Activated naive CD8-positive, alpha-beta T cell treated with anti-CD3 and anti-CD28 coated beads, Interleukin-2, amount 10 ng/mL, durations not matched to agents 7 days and 5 days (primary cell): ENCODE measurements at places on chromosomes 6 and 20. TPM values are rescaled to one million over a fixed set of nuclear protein-coding genes. Genes with fewer than 3 reads are reported as not detected.
A peak's percentile ranks its signal among the peaks of the same experiment; 100 is the strongest.

DNA sequence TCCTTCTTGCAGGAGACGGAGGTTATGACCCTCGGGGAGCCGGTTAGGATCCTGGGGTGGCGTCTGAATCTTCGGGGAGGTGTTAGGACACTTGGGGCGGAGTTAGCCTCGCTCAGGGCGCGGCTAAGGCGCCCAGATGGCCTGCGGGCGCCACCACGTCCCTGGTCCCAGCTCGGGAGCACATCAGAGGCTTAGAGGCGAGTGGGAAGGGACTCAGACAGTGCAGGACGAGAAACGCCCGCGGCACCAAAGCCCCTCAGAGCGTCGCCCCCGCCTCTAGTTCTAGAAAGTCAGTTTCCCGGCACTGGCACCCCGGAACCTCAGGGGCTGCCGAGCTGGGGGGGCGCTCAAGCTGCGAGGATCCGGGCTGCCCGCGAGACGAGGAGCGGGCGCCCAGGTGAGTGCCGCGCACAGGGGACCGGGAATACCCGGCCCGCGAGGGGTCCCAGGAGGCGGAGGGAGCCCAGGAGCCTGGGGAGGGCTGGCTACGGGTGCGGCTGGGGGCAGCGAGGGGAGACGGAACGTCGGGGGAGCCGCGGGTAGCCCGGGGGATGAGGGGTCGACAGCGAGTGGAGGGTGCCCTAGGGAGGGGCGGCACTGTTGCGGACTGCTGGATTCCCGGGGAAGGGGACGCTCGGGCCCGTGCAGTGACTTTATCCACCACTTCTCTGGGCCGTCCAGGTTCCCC, at the start of gene HCK:
Gene HCK, plus strand, starts transcription at position 153 of the 688 bp plus-strand sequence.
- H3K27me3 ChIP-seq, result peaks cover 73% of the 10 kb centered on the region
- DNase-seq, result peak; percentile 36
- peaks cover 15% of the 10 kb centered on the region for H3K4me1 ChIP-seq
- H3K4me3 ChIP-seq, result peak within 1 kb of the TSS; percentile 54
- no peaks in the 10 kb centered on the region for H3K36me3 ChIP-seq

Gene SLC17A3
- 0.28 TPM for total RNA-seq

DNA sequence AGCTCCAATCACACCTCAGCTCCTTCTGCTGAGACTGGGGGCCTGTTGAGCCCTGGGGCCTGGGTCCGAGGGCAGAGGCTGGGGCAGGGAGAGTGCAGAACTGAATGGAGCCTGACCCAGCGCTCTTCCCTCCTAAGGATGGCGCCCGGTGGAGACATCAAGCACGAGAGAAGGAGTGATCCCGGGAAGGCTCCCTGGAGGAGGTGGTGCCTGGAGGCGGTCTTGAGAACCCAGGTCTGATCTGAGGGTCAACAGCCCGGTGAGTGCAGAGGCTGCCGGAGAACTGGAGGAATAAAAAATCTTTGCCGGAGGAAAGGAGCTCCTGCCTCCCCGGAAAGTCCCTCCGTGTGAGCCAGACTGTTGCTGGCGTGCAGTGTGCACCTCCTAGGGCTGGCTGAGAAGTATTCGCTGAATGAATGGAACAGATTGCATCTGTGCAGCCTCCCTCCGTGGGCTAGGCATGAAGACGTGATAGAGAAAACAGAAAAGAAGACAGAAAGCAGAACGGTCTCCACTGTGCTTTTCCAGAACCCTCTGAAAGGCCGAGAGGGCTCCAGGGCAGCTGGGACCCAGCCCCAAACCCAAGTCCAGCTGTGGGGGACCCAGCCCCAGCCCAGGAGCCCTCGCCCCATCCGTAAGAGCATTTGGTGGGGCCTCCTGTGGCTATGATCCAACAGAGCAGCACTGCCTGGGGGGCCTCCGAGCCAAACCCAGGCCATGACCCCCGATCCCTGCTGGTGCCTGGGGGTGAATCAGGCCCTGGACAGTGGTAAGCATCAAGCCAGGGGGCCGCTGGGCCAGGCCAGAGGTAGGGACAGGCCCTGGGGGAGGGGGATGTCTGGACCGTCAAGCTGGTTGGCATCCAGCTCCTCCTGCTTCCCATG, 6.9 kb upstream of the HRH3 start:
- no peak for DNase-seq
- H3K27me3 ChIP-seq, result peaks cover 3% of the 10 kb centered on the region
- H3K36me3 ChIP-seq, result no peaks in the 10 kb centered on the region
- H3K4me1 ChIP-seq, result no peaks in the 10 kb centered on the region
- no peak overlapping the region for H3K4me3 ChIP-seq
- H3K27ac ChIP-seq, result no peak overlapping the region

DNA sequence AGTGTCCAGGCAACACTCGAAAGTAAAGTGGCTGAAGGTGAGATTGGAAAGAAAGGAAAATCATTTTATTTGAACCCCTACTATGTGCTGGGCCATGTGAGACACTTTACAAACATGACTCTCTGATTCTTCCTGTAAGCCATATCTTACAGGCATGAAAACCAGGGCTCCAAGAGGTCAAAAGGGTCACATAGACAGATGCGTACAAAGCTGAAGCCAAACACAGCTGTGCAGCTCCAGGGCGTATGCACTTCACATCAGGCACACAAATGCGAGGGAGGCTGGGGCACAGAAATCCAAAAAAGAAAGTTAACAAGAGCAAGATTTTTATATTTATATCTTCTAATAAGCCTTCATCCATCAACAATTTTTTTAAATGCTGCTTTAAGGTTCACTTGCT, 176.5 kb downstream of the PHACTR1 start:
- H3K27ac ChIP-seq, result no peak overlapping the region
- no peaks in the 10 kb centered on the region for H3K36me3 ChIP-seq
- no peaks in the 10 kb centered on the region for H3K4me1 ChIP-seq
- peaks cover 5% of the 10 kb centered on the region for H3K27me3 ChIP-seq

GRCh38 chr20:58088625-58089024, 139.8 kb downstream of the ANKRD60 start:
- no peak overlapping the region for H3K27ac ChIP-seq
- DNase-seq, result no peak
- no peak overlapping the region for H3K4me3 ChIP-seq
- H3K36me3 ChIP-seq, result no peaks in the 10 kb centered on the region

- no peaks in the 10 kb centered on the region for H3K4me1 ChIP-seq
- H3K27ac ChIP-seq, result no peak overlapping the region
- no peaks in the 10 kb centered on the region for H3K27me3 ChIP-seq
- no peak overlapping the region for H3K4me3 ChIP-seq
Measured at GRCh38 chr20:22797103-22797502, 212.7 kb upstream of the FOXA2 start.

DNA sequence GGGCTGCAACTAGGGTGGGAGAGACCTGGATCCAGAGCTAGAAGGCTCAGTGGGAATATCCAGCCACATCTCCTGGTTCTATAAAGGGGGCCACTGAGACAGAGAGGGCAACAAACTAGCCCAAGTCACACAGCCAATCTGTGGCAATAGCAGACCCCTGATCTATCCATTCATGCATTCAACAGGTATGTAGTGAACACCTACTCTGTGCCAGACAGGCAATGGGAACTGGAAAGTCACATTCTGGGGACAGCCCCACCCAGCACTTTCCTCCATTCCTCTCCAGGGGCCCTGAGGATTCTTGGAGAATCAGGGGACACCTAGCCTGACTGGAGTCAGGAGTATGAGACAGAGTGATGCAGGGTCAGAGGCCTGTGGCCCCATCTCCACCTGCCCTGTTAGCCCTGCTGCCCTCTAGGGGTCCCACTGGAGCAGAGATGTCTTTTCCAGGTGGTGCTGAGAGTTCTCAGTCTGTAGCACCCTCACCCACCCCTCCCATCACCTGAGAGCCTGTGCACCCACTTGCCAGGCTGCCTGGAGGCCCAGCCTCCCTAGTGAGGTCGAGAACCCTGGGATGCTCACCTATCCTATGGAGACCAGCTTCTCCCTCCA, 13.6 kb downstream of the BPIFA2 start:
- no peak for DNase-seq
- no peaks in the 10 kb centered on the region for H3K4me1 ChIP-seq
- no peak overlapping the region for H3K4me3 ChIP-seq
- H3K27me3 ChIP-seq, result no peaks in the 10 kb centered on the region
- H3K36me3 ChIP-seq, result no peaks in the 10 kb centered on the region
- no peak overlapping the region for H3K27ac ChIP-seq

Gene ARFGEF3
- total RNA-seq, result 0.30 TPM

- no peak overlapping the region for H3K27ac ChIP-seq
- peaks cover 9% of the 10 kb centered on the region for H3K36me3 ChIP-seq
- peaks cover 7% of the 10 kb centered on the region for H3K27me3 ChIP-seq
- peaks cover 26% of the 10 kb centered on the region for H3K4me1 ChIP-seq
- no peak overlapping the region for H3K4me3 ChIP-seq
- DNase-seq, result no peak
Measured at GRCh38 chr6:157811137-157811475, 11.9 kb upstream of the SNX9 start.

- H3K27me3 ChIP-seq, result peaks cover 7% of the 10 kb centered on the region
- no peaks in the 10 kb centered on the region for H3K36me3 ChIP-seq
- H3K27ac ChIP-seq, result peak overlapping the region; percentile 98
Measured at GRCh38 chr20:62617711-62618483, 24.4 kb upstream of the SLCO4A1 start.
